ENCODE measurements at places on chromosomes 7 and 10. TPM values are rescaled to one million over a fixed set of nuclear protein-coding genes. Genes with fewer than 3 reads are reported as not detected.

The GNG11 gene
- total RNA-seq, result 14.8 TPM

The NEUROD6 gene
- total RNA-seq, result not detected

The CAMK2B gene
- 0.68 TPM for total RNA-seq

The HERC4 gene
- 28.5 TPM for total RNA-seq

The SRRM3 gene
- total RNA-seq, result 0.21 TPM

The NRG3 gene
- 10.2 TPM for total RNA-seq

The C1GALT1 gene
- 102 TPM for total RNA-seq

The BZW2 gene
- total RNA-seq, result 62.2 TPM

The FGFR2 gene
- total RNA-seq, result 8.9 TPM

The FAM25A gene
- total RNA-seq, result not detected

The GIMAP8 gene
- total RNA-seq, result not detected

The ATRNL1 gene
- total RNA-seq, result 11.4 TPM

The IDI2 gene
- not detected for total RNA-seq

The PLXDC2 gene
- 7.5 TPM for total RNA-seq

The TUBB8 gene
- total RNA-seq, result not detected

The ELMO1 gene
- total RNA-seq, result 2.3 TPM

The DPCD gene
- 51.4 TPM for total RNA-seq

The AMPH gene
- 0.25 TPM for total RNA-seq

The CACNB2 gene
- 0.21 TPM for total RNA-seq

The HABP2 gene
- total RNA-seq, result 0.07 TPM

The MMRN2 gene
- 0.08 TPM for total RNA-seq

The OR2A42 gene
- 0.07 TPM for total RNA-seq

The TNS3 gene
- total RNA-seq, result 41.2 TPM

The CCDC3 gene
- 0.17 TPM for total RNA-seq

The CD36 gene
- total RNA-seq, result not detected

The NPTX2 gene
- total RNA-seq, result 0.46 TPM

The SLC18A2 gene
- total RNA-seq, result 1.5 TPM

The SPDYE9 gene
- not detected for total RNA-seq

The MALRD1 gene
- total RNA-seq, result 0.08 TPM

The GOLGA7B gene
- 2.7 TPM for total RNA-seq

All from kidney epithelial cell (primary cell).